ENCODE measurements at places on chromosomes 6 and 20.

- no peak for DNase-seq
Observed at GRCh38 chr6:165448210-165448609, 138.8 kb upstream of the C6orf118 start.

- no peak for DNase-seq
Observed at GRCh38 chr20:25402583-25402982, 4.9 kb upstream of the GINS1 start.

DNA sequence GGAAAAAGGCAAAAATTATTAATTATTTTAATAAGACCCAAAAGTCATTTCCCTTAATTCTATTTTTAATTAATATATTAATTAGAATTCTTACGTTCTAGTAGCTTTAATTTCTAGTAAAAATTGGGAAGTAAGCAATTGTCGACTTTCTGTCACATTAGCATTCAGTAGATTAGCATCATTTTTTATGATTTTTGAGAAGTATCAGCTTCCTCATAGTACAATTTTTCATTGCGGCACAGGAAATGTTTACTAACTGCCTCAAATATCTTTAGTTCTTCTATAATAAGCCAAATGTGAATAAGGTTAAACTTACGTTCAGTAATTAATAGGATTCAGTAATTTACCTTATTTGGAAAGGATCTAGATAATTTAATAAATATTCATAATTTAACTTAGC, 687.4 kb downstream of the EPM2A start:
- DNase-seq: no peak

DNA sequence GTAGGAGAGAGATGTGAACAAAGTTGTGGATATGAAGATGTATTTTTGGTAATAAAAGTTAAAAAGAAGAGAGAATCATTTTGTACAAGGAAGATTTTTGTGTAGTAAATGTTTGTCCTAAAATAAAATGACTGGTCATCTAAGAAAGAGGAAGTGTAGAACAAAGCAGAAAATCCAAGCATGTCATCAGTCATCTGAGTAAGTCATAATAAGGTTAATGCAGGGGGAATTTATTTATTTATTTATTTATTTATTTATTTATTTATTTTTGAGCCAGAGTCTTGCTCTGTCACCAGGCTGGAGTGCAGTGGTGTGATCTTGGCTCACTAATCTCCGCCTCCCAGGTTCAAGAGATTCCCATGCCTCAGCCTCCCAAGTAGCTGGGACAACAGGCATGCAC, 15.7 kb upstream of the CGA start:
- DNase-seq: no peak

- no peak for DNase-seq
Observed at GRCh38 chr6:107602321-107603005, 112.5 kb downstream of the SOBP start.

GRCh38 chr20:56428410-56428809, 16.4 kb downstream of the CASS4 start:
- no peak for DNase-seq

- DNase-seq: peak; percentile 16
Observed at GRCh38 chr6:4008324-4009047, 70.5 kb downstream of the FAM217A start.

GRCh38 chr6:28218312-28219248, 6.5 kb upstream of the ZSCAN9 start:
- peak; percentile 37 for DNase-seq

- DNase-seq: no peak
Observed at GRCh38 chr6:2102316-2102883, 143.0 kb downstream of the GMDS start.

DNA sequence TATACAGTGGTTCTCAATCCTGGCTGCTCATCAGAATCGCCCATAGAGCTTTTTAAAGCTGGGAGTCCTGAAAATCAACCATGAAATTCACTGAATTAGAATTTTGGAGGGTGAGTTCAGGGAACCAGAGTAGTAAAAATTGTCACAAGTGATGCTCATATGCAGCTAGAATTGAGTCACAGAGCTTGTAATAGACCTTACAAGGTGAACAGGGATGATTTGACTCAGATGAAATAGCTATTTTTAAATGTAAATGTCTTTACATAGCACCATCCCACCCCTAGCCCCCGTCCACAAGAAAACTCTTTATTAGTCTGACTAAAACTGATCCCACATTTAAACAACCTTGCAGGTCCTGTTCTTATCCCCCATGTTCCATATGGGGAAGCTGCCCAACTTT, 531.7 kb downstream of the LMBRD1 start:
- DNase-seq: no peak

DNA sequence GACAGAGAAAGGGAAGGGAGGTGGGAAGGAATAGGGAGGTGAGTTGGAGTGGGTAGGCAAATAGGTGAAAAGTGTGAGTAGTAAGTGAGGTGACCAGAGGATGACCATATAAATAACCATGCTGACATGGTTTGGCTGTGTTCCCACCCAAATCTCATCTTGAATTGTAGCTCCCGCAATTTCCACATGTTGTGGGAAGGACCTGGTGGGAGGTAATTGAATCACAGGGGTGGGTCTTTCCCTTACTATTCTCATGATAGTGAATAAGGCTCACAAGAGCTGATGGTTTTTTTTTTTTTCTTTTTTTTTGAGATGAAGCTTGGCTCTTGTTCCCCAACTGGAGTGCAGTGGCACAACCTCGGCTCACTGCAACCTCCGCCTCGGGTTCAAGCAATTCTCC, 21.5 kb upstream of the SMIM13 start:
- DNase-seq: no peak

DNA sequence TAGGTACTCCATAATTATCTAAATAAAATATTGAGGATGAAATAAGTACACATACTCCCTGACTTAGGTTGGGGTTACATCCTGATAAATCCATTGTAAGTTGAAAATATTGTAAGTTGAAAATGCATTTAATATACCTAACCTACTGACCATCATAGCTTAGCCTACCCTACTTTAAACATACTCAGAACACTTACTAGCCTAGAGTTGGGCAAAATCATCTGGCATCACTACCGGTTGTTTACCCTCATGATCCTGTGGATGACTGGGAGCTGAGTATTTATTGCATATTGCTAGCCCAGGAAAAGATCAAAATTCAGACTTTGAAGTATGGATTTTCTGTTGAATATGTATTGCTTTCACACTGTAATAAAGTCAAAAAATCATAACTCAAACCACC, 467.3 kb downstream of the C6orf118 start:
- DNase-seq: no peak

Data from CD4-positive, alpha-beta T cell treated with Interleukin-17A for 4 hours (primary cell).